ENCODE measurements at places on chromosomes 5 and 9.

DNA sequence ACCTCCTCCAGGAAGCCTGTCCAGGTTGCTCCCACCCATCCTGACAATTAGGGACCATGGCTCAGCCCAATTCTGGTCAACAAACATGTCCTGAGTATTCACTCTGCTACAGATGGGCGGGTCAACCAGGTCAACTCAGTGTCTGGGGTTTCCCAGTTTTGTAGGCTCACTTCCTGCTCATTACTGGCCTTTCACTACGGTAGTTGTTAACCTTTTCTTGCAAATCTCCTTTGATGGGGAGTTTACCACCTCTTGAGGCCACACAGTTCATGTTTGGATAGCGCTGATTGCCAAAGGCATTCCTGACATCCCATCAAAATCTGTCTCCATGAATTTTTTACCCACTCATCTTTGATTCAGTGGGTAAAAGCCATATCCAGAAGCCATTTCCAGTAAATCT lies 13.8 kb downstream of the TMEM8B start:
- DNase-seq: no peak

DNA sequence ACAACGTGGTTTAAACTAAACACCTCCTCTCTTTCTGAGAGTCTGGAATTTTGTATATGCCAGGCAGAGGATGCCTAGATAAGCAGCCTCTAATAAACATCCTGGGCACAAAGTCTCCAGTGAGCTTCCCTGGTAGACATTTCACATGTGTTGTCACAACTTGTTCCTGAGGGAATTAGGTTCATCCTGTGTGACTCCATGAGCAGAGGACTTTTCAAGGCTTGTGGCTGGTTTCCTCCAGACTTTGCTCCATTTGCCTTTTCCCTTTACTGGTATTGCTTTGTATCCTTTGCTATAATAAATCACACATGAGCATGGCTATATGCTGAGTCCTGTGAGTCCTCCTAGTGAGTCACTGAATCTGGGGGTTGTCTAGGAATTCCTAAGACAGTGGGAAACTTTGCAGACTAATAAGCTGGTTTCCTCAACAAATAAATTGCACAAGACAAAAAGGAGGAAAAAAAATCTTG lies 77.4 kb downstream of the NR2F1-AS1 start:
- DNase-seq: no peak

GRCh38 chr9:69147041-69147834 lies 26.8 kb upstream of the TJP2 start:
- no peak for DNase-seq

DNA sequence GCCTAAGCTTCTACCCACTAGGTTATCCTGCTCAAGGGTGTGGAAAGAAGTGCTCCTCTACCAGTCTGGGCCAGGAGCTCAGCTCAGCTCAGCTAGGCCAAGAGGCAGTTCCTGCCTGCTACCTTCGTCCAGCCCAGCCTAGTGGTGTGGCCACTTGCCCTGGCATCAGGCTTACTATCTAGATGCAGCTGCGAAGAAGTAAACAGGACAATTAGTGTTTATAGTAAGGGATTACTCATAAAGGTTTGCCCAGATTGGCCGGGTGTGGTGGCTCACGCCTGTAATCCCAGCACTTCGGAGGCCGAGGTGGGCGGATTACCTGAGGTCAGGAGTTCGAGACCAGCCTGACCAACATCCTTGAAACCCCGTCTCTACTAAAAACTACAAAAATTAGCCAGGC lies 12.8 kb upstream of the SPATA24 start:
- DNase-seq: no peak

DNA sequence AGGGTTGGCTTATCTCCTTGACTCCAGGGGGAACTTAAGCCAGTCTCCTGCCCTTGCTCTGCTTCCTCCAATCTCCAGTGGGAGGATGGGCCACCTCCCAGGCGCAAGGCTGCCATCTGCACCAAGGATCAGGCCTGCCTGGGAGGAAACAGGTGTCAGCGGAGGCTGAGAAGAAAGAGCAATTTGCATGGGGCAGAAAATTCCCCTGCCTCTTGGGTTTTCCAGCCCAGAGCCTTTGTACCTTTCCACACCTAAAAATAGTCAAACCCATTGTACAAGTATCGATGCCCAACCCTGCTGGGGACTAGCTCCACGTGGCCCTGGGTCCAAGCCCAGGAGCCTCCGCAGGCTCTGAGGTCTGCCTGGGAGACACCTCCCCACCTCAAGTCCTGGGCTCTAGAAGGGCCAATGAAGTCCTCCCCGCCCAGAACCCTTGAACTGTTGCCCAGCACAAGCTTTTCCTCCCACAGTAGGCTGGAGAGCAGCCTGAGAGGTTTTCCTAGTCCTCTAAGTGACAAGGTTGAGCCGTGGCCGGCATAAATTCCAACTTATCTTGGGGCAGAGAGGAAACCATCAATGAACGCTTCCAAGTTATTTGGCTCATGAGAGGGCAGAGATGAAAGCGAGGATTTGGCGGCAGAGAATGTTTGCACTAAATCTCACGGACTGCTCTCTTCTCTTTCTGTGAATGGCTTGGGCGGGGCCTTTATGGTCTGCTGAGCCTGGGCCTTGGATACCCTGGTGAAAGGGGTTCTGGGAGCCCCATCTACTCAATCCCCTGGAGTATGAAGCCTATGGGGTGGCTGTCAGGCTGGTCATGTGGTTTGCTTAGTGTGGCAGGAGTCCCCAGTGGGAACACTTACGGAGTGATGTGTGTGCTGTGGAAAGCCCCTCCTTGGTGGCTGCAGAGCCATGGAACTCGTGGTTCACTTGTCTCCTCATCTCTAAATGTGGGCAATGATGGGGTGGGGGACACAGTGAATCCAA lies 15.6 kb downstream of the JADE2 start:
- DNase-seq: no peak

DNA sequence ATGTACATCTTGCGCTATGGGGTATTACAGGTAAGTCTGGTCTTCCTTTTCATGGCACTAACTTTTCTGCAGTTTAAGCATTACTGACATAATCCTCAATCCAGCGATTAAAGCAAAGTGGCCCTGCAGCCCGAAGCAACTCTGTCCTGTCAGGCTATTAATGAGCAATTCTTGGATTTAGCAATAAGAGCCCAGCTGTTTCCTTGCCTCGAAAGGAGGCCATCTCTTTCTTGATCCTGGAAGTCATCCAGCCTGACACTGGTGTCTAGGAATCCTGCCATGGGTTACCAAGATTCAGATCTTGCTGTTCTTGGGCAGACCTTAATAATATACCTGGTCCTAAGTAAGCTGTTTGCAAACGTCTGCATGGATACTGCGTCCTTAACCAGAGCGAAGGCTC lies 102.0 kb downstream of the RFK start:
- no peak for DNase-seq

DNA sequence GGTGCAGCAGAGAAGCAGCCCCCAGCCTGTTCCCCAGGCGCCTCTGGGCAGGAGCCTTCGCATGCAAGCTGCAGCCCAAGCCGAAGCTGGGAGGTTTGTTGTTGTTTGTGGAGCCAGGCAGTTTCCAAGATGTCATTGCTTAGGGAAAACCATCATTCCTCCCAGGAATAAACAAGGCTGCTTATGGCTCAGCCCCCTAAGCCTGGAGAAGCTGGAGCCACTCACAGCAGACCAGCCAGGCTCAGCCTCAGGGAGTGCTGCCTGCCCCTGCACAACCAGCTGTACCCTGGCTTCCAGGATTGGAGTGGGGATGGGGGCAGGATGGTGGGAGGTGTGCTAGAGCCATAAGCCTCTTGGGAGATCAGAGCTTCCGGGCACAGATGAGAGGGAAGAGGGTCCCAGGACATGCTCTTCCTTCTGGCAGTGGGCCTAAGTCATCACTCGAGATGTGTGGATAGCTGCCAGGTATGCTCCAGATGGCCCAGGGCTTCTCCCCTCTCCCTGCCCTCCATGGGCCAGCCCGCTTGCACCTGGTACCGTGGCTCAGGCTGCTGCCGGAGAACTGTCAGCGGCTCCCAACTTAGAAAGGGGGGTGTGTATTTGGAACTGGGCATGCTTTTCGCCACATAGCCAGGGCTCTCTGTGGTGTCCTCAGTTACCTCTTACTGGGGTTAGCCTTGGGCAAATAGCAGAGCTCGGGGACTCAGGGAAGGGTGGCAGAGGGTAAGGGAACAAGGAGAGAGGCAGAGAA lies 105.2 kb downstream of the RGS3 start:
- DNase-seq: no peak

- no peak for DNase-seq
These were observed 211.4 kb upstream of the FTMT start for GRCh38 chr5:121640298-121640697.

DNA sequence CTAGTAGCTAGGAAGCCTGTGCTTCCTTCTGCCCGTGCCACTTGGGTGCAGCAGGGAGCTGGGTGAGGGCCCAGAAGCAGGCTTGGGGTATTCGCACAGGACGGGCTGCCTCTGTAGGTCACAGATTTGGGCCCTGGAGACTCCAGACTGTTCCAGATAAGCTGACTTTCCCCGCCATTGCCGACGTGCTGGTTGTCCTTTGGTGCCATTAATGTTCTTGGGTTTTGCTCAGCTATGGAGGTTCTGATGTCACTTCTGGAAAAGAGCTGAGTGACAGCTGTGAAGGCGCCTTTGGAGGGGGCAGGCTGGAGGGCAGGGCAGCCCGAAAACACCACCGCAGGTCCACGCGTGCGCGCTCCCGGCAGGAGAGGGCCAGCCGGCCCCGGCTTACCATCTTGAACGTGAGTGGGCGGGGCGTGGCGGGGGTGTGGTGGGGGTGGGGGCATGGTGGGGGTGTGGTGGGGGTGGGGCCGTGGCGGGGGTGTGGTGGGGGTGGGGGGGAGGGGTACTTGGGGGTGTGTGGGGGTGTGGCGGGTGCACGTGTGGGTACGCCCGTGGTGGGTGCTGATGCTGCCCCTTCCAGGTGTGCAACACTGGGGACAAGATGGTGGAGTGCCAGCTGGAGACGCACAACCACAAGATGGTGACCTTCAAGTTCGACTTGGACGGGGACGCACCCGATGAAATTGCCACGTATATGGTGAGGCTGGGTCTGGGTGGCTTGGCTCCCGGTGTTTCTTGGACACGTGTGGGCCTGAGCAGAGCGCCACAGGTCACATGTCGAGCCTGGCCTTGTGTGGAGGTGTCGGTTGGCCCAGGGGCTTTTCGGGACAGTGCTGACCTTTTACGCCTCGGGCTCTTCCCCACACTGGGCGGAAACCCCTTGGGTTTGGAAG lies 79.6 kb downstream of the WNK2 start:
- DNase-seq: no peak

- DNase-seq: no peak
These were observed 12.3 kb upstream of the SKP1 start for GRCh38 chr5:134189031-134189430.

- DNase-seq: no peak
These were observed 1.2 kb downstream of the DAPK1 start for GRCh38 chr9:87498811-87499360.

- no peak for DNase-seq
These were observed 82.6 kb upstream of the ZNF618 start for GRCh38 chr9:113793558-113793957.

DNA sequence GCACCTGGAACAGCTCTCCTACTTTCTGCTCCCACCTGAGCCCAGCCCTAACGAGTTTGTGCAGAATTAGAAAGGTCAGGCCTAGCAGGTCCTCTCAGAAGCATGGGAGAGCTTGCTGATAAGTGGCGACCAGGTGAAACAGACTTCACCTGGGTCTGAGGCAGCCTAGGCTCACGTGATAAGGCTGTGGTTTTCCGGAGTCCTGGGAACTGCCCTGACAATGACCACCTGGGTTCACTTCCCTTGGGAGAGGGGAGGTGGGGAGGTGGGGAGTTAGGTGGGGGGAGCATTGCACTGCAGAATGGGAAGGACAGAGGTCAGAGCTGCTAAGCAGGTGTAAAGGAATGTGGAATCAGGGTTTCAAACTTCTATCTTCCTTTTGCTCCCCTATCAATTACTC lies 152.9 kb upstream of the MAP1B start:
- DNase-seq: no peak

- no peak for DNase-seq
These were observed 114.5 kb downstream of the PALM2AKAP2 start for GRCh38 chr9:109894473-109894872.

GRCh38 chr9:119050281-119050680 lies 319.0 kb downstream of the BRINP1 start:
- DNase-seq: no peak

DNA sequence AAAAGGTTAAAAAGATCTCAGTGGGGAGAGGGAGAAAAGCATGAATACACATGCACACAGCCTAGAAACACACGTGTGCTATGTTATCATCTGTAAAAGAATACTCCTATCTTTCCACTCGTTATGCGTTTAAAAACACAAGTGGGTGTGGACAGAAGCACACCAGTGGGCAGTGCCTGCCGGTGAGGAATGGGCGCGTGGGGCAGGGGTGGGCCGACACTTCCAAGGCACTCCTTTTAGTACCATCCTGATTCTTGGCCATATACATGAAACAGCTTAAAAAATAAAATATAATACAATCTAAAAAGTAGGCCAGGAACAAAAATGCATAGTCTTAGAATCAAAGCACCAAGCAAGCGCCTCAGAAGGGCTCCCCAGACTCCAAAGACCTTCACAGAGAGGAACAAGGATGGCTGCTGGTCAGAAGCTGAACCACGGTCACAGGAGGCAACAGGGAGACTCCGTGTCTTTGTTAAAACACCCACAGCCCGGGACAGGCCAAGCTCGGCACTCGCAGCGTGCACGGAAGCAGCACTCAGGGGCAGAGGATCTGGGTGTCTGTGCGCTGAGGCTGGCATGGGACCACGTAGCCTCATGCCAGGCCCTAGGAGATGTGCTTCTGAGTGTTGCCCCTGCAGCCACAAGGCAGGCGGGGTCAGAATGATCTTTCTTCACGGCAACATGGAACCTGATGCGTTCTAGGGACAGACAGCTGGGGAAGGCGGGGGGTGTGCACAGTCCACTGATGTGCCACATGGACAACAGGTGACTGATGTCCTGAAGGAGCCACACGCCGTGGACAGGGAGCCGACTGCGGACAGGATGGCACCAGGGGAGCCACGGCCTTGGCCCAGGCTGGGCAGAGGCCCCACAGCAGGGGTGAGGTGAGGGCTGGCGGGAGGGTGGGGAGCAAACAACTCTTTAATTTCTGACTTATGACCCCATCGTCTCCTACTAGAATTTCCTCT lies 15.9 kb downstream of the BRD9 start:
- DNase-seq: no peak

GRCh38 chr5:82183828-82184227 lies 94.3 kb downstream of the RPS23 start:
- DNase-seq: no peak

DNA sequence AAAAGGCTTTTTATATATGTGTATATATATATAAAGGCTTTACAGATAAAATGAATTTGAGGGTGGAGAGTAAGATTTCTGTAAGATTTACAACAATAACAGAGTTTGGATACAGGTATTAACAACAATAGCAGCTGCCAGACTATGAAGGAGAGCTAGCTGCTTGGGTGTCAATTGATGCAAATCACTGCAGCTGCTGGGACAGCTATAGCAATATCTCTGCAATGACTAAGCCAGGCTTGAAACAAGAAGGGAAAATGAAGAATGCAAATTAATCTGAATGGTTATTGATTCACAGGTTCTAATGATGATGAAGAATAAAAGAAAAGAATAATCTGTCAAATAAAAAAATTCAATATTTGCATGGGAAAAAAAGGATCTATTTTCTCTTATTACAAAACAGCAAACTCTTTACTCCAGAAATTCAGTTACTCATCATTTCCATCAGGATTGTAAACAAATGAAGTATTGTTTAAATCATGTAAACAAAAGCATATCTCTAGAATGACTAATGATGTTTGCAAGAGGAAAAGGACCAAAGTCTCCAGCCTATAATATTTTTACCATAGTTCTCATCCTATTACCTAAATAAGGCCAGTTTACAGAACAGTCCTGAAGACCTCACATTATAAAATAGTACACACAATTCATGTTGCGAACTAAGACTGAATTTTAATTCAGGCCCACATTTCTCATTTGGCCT lies 219.0 kb downstream of the HTR1A start:
- no peak for DNase-seq

- no peak for DNase-seq
These were observed 72.8 kb upstream of the ZNF608 start for GRCh38 chr5:124819201-124819600.

Measured in SIG-M5 (cell line).